Stimulated activated CD4-positive, alpha-beta T cell treated with anti-CD3 and anti-CD28 coated beads, Interleukin-1b, Interleukin-23, amount 100 ng/mL, for 1 hour (primary cell): ENCODE measurements at places on chromosomes 13 and 19.

- no peak for DNase-seq
These were observed 113.9 kb upstream of the IRS2 start for GRCh38 chr13:109900320-109900719.

DNA sequence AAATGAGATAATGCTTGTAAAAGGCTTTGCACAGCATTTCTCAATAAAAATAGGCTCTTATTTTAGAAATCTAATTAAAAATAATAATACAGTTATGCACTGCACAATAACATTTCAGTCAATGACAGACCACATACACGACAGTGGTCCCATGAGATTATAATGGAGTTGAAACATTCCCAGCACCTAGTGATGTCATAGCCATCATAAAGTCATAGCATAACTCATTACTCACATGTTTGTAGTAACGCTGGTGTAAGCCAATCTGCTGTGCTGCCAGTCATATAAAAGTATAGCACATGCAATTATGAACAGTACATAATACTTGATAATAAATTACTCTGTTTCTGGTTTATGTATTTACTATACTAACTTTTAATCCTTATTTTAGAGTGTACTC is 12.7 kb upstream of the SERPINE3 start:
- DNase-seq = no peak

DNA sequence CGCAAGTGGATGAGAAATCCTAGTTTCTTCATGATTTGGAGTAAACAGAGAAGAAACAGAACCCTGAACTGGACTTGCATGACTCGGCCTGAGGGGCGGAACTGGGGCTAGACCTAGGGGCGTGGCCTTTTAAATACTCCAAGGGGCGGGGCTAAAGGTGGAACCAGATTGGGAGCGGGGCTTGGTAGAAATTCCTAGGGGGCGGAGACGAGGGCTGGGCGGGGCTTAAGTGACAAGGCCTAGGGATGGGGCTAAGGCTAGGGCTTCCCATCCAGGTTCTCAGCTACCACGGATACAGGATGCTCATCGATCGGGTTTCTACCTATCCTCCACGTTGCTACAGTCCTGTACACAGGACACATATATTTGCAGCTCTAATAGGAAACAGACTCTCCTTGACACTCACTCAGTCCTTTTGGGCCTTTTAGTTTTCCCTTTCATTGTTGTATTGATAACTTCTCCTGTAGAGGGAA is 372 bp upstream of the ZNF699 start:
- no peak for DNase-seq

DNA sequence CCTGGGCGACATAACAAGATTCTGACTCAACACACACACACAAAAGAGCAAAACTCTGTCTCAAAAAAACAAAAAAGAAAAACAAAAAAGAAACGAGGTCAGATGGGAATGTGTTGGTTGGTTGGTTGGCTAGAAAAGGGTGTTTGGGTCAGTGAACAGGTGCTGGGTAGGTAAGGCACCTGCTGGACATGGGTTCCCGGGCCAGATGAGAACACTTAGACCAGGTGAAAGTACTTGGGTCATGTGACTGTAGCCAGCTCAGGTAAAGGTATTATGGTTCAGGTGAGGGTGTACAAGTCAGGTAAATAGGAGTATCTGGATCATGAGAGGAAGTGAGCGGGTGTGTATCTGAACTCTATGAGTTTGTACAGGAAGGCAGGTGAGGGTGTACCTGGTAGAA is 14.5 kb upstream of the ZNF414 start:
- no peak for DNase-seq

DNA sequence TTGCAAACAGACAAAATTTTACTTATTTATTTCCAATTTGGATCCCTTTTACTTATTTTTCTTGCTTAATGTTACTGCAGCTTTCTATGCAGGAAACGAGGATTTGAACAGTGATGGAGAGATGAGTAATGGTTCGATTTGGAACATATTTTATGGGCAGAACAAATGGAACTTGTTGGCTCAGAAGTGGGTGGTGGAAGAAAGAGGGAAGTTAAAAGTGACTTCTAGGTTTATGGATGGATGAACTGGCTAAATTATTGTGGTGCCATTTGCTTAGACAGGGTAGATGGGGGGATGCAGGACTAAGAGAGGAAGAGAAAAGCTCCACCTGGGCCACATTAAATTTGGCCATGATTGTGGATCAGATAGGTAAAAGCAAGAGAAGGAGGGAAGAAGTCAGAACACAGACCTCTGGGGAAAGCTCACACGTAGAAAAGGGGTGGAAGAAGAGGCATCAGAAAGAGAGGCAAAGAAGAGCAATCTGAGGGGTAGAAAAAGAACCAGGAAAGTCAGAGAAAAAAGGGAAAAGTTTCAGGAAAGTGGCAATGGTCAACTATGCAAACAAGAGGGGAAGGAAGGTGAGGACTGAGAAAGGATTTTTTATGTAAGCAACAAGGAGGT is 768 bp upstream of the CYSLTR2 start:
- DNase-seq = no peak

DNA sequence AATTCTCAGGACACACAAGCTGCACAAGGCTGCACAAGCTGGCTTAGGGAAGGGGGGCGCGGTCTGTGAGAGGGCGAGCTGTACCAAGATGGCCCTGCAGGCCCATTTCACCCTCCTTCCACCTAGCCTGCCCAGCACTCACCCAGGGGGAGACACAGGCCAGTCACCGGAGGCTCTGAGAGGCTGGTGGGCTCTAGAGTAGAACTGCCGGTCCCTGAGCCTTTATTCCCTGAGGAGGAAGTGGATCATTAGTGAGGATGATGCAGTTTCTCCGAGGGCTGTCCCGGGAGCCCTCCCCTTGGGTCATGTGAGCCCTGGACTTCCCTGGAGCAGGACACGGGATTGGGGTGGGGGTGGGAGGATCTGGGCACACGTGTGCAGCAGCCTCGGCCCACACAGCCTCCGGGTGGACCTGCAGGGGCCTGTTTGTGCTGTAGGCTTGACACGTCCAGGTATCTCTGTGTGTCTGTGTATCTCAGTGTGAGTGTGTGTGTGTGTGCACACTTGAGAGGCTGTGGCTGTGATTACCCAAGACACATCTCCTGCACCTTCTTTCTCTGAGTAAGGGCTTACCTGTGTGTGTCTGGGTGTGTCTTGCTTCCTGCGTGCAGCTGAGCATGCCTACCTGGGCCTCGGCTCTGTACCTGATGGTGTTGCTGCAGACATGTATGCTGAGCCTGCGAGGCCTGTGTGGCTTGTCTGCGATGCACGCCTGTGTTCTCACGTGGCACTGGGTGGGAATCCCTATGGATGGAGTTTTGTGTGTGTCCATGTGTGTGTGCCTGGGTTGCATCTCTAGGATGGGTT is at the start of gene ACP5:
Gene ACP5, minus strand, starts transcription at position 195 of the 807 bp plus-strand sequence. CDS start 328 bp downstream, outside the sequence.
- DNase-seq = no peak

- DNase-seq = peak; percentile 50
These were observed at the start of gene GZMM for GRCh38 chr19:543910-544608. Gene GZMM (plus strand): TSS chr19:544053. CDS start chr19:544072, 19 bp downstream.

- DNase-seq = no peak
These were observed 3.8 kb downstream of the RAX2 start for GRCh38 chr19:3768015-3768747.

DNA sequence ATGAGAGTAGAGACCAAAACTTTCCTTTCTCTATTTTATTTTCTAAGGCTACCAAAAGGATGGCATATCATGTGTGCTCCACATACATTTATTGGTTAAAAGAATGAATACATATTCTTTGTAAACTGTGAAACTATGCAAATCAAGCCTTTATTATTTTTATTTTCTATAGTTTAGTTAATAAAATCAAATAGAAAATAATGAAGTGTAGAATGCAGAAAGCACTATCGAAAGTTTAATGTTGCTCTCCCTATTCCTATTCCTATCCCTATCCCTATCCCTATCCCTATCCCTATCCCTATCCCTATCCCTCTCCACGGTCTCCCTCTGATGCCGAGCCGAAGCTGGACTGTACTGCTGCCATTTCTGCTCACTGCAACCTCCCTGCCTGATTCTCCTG is 60.3 kb downstream of the ZNF100 start:
- no peak for DNase-seq

DNA sequence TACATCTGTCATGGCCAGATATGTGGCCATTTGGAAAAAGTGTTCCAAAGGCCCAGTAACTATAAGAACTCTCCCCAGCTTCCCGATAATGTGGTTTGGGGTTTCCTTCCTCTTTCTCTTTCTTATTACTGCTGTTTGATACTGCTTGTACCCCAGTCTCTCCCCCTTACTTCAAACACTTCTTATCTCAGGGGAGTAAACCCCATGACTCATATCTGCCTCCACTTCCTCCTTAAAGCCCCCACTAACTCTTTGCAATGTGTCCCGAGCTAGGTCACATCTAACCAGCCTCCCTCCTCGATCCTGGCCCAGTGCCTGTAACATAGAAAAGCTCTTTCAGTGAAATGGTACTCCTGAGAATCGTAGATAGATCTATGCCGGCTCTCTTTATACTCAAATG is 82.4 kb upstream of the STARD13 start:
- no peak for DNase-seq

- DNase-seq = no peak
These were observed 308.5 kb upstream of the TMTC4 start for GRCh38 chr13:100983111-100983510.

DNA sequence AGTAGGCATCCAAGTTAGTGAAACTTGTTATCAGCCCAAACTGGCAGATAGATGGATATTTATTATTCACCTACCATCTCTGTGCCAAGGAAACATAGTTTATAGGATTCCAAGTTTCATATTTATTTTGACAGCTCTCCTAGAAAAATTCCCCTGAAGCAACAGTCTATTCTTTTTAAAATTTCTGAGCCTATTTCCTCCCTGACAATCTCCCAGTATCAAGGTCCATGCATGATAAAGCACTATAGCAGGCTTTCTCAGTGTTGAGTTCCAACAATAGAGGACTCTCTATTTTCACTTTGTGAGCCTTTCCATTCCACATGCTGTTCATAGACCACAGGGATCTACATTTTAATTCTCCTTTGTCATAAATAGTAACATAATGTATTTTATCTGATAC is 312.6 kb downstream of the SLITRK6 start:
- no peak for DNase-seq

- DNase-seq = no peak
These were observed 7.9 kb upstream of the PDE4A start for GRCh38 chr19:10412257-10412977.

GRCh38 chr13:41512441-41512840 is 55.1 kb downstream of the RGCC start:
- no peak for DNase-seq

- no peak for DNase-seq
These were observed 471.8 kb downstream of the LIG4 start for GRCh38 chr13:107743526-107743925.

GRCh38 chr13:98157609-98158008 is 14.7 kb downstream of the FARP1 start:
- no peak for DNase-seq

- no peak for DNase-seq
These were observed 500.5 kb upstream of the SPRY2 start for GRCh38 chr13:80841414-80841813.

- DNase-seq = no peak
These were observed 824.0 kb downstream of the UQCRFS1 start for GRCh38 chr19:28388988-28389387.

DNA sequence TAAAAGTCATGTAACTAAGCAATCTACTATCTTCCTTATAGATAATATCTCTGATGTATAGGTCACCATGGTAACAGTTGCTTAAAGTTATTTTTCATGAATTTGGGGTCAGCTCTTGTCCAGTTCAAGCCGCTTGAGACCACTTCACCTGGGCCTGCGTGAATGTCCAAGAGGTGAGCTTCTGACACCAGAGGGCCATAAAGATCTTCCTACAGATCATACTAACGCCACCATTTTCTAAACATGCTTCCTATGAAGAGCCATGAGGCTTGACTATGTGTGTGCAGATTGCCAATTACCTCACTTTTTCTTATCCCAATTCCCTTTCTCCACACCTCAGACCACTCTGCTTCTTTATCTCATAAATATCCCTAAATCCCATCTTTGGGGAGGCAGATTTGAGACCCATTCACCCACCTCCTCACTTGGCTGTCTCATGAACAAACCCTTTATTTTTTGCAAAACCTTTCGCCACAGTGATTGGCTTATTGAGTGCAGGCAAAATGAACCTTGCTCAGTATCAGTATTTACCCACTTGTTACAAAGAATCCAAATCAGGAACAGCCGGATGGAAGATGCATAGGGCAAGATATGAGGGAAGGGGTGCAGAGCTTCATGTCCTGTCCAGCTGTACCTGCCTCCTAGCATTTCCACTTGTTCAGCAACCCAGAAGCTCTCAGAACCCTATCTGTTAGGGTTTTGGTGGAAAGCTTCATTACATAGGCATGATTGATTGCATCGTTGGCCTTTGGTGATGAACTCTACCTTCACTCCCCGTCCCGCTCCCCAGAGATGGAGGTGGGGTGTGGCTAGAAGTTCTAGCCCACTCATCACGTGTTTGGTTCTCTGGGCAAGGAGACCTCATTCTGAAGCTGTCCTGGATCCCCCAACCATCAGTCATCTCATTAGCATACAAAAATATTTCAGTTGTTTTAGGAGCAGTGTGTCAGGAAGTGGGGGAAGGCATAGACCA is 34.2 kb downstream of the FAM187B start:
- no peak for DNase-seq

DNA sequence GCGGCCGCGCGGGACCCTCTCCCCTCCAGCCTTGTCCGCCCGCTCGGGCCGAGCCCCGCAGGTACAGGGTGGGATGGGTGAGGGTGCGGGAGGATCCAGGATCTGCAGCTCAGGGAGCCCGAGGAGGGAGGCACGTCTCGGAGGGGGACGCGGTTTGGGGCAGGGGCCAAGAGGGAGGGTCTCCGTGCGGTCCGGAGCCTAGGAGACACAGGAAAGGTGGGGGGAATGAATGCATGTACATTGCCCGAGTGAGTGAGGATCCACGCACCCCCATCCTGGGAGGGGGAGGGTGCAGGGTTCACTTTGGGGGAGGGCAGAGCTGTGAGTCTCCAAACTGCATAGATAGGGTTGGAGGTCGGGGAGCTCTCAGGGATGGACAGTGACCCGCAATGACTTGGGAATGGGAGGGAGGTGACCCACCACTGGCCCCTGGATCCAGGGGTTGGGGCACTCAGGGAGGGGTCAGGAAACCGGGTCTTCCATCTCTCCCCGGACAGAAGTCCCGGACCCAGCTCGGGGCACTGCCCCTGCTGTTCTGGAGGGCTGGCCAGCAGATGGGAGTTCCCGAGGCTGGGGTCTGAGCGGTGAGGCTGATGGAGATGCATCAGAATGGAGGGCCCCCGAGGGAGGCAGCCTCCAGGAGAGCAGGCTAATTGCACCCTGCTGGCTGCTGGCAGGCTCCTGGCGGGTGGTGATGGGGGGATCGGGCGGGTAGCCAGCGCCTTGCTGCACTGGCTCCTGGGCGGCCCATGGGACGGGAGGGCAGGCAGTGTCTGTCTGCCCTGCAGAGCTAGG is 547 bp downstream of the KCNN1 start:
- no peak for DNase-seq

DNA sequence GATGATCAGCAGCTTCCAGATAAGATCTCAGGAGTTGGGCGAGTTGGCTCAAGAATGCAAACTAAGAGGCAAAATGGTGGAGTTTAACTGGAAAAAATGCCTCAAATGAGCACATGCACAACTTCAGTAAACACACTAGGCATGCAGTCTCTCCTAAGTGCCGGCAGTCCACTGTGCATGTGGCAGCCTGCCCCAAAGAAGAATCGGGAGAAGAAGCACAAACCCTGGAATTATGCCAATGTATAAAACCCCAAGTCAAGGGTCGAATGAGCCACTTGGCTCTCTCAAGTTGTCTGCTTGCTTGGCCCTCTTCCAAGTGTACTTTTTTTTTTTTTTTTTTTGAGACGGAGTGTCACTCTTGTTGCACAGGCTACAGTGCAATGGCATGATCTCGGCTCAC is 53.3 kb upstream of the SLITRK1 start:
- no peak for DNase-seq
